NCI-H1930 (cell line): ENCODE measurements at places on chromosomes 3 and 15.

- DNase-seq, result no peak
Measured at GRCh38 chr15:23422946-23423708, 23.9 kb downstream of the GOLGA6L2 start.

DNA sequence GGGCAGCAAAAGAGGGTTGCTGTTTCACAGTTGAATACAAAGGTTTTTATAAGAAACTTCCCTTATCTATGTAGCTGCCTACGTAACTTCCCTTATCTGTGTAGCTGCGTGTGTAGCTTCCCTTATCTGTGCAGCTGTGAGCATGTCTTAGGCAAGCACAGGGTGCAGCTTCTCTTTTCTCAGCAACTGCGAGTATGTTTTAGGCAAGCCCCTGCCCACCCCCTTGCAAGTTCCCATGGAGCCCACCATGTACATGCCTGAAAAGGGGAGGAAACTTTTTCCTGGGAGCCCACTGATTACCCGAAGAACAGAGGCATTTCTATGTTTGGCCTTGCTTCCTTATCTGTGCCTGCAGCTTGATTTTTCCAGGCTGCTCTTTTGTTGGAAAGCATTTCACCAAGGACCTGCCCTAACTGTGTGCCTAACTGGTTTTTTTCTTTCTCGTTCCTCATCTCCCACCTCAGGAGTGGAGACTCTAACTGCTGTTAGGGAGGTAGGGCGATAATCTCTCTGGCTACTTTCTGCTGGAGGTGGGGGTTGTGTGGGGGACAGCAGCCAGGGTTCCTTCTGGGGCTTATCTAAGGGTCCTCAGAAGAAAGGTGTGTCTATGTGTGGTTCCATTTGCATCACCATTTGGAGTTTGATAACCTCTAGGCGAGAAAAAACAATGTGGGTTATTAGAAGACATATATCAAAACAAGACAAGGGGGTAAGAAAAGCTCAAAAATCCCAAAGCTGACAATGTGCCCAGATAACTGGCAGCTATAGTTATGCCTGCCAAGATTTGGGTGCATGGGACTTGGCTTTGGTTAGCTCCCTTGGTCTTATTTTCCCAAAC is 26.0 kb downstream of the SORD start:
- DNase-seq, result no peak

- DNase-seq, result no peak
Measured at GRCh38 chr3:194019398-194020165, 116.4 kb upstream of the HES1 start.

- DNase-seq, result no peak
Measured at GRCh38 chr15:42984493-42985034, 64.0 kb upstream of the TTBK2 start.

DNA sequence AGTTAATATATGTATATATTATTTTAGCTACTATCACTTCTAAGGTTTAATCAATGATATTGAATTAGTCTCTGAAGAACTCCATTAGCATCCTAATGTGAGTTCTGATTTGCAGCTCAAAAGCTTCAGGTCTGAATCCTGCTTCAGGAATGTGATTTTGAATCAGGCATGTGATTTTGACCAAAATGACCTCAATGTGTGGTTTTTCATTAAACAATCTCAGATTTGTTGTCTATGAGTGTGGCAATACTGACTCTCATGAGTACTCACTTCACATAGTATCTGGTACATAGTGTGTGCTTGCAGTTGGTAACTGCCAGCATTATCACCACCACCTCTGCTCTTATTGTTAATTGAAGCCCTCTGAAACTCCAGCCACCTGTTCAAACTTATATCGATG is 251.0 kb downstream of the KCNH8 start:
- DNase-seq, result no peak

DNA sequence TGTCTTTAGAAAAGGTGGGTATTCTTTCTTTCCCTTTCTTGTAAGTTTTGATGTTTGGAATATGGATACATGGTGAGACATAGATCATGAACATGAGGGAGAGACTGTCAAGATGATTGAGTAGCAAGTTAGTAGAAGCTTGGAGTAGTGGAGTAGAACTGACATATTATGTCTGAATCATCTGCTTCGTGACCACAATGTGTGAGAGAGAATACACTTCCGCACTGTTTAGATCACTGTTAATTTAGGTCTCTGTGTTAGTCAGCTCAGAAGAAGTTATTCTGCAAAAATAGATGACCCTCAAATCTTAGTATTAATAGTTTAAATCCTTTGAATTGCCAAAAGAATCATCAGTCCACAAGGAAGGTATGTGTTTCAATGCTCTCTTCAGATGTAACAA is 151.0 kb downstream of the OXSM start:
- DNase-seq, result no peak

DNA sequence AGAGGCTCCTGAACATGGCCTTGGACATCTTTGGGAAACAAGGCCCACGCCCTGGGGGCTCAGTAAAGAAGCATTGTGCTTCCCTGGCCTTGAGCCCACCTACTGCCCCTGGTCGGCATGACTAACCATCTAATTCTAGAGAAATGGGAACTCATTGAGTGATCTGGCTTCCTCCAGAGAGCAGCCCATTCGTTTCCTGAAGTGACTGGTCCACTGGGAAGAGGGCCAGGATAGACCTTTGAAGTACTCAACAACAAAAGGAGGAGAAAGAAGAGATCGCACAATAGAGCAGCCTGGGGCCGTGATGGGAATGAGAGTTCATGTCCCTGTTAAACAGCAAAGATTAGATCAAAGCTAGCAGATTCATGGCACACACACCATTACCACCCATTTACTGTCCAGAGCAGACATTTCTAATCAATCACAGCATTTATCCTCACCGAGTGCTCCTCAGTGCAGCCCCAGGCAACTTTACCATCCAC is 514.4 kb upstream of the PROK2 start:
- DNase-seq, result no peak

DNA sequence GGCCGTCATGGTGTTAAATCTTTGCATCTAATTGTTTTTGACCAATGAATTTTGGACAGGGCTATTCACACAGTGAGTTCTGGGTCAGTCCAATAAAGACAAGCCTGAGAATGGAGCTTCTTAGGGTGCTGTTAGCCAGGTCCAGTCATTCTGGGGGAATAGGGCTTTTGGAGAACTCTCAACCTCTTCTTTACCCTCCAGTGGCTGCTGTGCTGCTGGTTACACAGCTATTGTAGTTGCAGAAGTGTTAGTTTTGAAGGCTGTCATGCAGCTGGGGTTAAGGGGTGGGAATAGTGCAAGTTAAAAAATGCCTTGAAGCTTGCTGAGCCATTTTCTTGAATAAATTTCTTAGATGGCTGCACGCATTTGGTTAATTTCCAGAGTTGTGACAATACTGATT is 89.9 kb downstream of the CHD2 start:
- DNase-seq, result no peak

GRCh38 chr3:151925419-151925818 is 52.0 kb downstream of the SUCNR1 start:
- DNase-seq, result no peak

GRCh38 chr3:71910108-71910507 is 125.2 kb upstream of the PROK2 start:
- no peak for DNase-seq

DNA sequence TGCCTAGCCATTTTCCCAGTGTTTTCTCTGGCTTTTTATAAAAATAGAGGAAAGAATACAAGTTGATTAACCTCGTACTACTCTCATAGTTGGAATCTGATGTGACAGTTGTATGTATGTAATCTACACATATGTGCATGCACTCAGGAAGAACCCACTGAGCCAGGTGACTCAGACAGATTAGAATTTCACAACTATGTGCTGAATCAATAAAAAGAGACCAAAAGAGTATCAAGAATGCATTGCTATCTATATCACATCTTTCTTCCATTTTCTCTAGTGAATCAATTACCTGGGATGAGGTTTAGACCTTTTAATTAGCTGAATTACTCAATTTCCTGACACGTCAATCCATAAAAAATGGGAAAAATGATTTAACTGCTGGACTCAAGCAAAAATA is 319.3 kb upstream of the ATP10A start:
- DNase-seq, result no peak

DNA sequence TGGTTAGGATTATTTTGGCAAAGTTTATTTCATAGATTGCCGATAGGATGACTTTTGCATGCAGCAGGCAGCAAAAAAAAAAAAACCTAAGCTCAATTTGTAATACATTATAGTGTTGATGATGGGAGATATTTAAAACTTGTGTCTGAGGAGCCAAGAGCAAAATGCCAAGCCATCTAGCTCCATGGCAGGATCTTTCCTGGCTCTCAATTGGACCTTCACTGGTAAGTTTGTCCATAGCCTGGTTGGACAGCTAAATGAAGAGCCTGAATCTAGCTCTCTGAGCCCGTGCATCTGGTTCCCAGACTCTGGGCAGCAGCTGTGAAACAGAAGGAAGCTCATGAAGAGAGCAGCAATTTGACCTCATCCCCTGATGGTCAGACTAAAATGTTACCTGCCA is 17.5 kb downstream of the STAC start:
- no peak for DNase-seq

DNA sequence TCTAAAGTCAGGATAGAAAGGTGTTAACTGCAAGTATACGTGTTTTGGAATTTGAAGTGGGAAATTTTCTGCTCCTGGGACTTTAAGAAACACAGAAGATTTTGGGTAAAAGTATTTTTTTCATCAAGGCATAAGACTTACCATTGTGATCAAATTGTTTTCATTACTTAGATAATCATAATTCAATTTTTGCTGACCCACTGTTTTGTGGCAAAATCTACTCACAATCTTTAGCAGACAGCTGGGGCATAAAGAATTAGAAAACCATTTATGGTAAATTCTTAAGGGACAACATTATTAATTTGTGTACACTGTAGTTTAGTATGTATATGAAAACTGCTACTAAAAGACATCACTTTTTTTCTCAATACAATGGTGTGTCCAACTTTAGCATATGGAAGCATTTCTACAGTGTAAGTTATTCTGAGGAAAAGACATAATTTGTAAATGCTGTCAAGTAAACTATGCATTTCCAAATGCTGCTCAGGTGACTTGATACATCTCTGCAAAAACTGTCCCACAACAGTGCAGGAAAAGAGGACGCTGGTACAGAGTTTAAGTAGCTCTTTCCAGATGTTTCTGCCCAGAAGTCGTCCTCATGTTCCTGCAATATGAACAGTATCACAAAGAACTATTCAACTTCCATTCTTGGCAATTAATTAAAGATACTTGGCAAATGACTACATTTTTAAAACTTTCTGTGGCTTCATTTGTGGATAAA is 52.3 kb downstream of the THSD4 start:
- DNase-seq, result no peak

DNA sequence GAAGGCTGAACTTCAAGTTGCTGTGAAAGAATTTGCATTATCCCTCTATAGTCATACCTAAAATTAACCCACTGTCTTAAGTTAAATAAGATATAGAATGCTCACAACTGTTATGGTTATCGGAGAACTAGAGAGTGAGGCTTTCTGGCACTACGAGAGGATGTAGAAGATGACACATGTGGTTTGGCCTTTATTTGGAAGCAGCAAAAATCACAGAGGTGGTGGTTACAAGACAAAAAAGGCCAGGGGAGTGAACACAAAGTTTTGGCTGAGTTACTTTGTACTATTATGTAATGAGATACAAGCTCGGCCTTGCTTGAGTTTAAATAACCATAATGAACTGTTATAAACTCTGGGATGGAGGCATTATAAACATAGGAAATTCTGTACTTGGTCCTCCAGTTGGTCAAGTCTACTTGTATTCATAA is 78.3 kb upstream of the ICE2 start:
- no peak for DNase-seq

DNA sequence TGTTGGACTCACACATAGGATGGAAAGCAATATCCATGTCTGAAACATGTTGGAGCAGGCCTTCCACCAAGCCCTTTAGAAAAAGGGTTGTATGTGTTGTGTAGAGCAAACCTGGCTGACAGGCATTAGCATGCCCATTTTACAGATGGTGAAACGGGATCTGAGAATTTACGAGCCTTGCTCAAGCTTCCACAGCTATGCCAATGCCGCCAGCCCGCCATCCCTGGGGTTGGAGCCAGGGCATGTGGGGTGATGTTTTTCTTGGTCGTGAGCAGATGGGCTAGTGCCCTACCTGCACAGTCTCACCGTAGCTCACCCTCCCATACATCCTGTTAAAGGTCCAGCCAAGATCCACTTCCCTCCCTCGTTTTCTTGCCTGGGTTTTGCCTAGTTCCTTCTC is 97.5 kb upstream of the TLE3 start:
- DNase-seq, result no peak

DNA sequence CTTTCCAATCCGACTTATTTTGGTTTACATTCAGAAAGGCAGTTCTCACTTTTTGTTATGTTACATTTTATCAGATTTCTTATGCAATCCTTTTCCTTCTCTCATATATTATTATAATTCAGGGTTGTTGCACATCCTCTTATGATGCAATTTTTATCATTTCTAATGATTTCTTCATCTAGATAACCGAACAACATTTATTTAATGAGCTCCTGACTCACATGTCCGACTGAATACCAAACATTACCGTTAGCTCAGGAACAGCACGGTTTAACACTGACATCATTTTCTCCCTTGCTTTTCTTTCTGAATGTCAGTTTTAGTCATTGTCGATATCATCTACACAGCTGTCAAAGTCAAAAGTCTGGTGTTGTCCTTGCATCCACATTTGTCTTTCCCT is 199.2 kb downstream of the BCHE start:
- DNase-seq, result no peak

GRCh38 chr15:30675126-30675525 is 49.2 kb downstream of the ARHGAP11B start:
- no peak for DNase-seq

DNA sequence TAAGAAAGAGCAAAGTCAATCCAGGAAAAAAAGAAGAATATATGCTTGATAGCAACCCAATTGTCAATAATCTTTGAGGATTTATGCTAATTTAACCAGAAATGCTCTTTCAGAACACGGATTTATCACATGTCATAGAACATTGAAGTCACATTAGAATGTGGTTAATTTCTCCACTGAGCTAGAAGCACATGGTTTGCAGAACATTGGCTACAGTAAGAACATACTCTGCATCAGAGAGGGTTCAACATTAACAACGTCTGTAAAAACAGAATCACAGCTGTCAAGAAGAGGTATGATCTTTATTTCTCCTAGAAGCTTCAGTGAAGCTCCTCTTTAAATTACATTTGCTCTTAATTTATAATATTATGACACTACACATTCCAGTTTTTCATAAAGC is 619.7 kb upstream of the AGTR1 start:
- DNase-seq, result no peak

DNA sequence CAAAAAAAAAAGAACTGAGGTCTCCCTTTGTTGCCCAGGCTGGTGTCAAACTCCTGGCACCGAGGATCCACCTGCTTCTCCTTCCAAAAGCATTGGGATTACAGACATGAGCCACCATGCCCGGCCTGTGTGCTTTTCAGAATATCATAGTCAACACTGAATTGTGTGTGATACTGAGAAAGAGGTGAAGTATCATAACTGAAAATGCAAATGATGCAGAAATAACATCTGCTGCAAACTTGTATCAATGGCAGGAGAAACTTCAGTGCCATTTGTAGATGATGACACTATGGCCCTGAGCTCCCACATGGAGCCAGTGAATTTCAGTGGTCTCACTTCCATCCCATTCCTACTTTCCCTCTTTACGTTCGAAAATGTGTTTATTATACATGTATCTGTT is 21.9 kb downstream of the IL12A start:
- no peak for DNase-seq
